ENCODE measurements at places on chromosomes 11 and 22. TPM values are rescaled to one million over a fixed set of nuclear protein-coding genes. Genes with fewer than 3 reads are reported as not detected.

LRRC10B gene
- not detected for polyA plus RNA-seq

APOA1 gene
- 0.29 TPM for polyA plus RNA-seq

C22orf42 gene
- 0.06 TPM for polyA plus RNA-seq

ROM1 gene
- 1.4 TPM for polyA plus RNA-seq

All from CD14-positive monocyte (primary cell).